Tibial nerve (tissue), 4 donors: ENCODE measurements at places on chromosomes 12 and 14.

DNA sequence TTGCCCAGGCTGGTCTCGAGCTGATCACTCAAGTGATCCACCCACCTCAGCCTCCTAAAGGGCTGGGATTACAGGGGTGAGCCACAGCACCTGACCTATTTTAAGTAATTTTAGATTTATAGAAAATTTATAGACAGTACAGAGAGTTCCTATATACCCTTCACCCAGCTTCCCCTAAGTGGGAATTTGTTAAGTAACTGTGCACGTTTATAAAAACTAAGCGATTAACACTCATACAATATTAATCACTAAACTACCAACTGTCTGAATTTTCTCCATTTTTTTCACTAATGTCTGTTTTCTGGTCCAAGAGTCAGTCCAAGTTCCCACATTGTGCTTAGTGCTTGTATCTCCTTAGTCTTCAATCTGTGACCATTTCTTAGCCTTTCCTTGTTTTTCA, 5.5 kb downstream of the IL31 start:
- H3K4me3 ChIP-seq = no peak overlapping the region
- H3K27ac ChIP-seq = no peak overlapping the region
- H3K27me3 ChIP-seq = no peaks in the 10 kb centered on the region

GRCh38 chr12:8780389-8780788, 42.0 kb upstream of the A2ML1 start:
- H3K27ac ChIP-seq = no peak overlapping the region
- H3K36me3 ChIP-seq = peaks cover 10% of the 10 kb centered on the region
- DNase-seq = no peak
- no peaks in the 10 kb centered on the region for H3K27me3 ChIP-seq
- no peaks in the 10 kb centered on the region for H3K4me1 ChIP-seq

GRCh38 chr12:81440001-81440400, 319.1 kb downstream of the PPFIA2 start:
- no peaks in the 10 kb centered on the region for H3K36me3 ChIP-seq
- no peak for DNase-seq
- H3K27ac ChIP-seq = no peak overlapping the region
- H3K4me3 ChIP-seq = no peak overlapping the region
- no peaks in the 10 kb centered on the region for H3K27me3 ChIP-seq
- no peaks in the 10 kb centered on the region for H3K4me1 ChIP-seq

DNA sequence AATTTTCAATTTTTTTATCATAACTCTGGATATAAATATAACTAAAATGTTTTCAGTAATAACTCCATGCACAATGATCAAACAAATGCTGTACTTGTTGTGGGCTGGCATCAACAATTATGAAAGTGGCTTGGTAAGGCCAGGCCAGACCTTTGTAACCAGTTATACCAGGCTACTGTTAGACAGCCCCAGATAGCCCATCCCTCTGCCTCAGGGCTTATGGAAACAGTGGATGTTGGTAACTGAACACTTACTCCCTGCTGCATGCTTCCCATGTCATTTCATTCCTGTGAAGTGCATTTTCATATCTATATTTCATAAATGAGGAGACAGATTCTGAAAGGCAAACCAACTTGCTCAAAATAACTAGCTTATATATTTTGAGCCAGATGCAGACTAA, 195.0 kb downstream of the SYT1 start:
- no peak overlapping the region for H3K27ac ChIP-seq
- DNase-seq = no peak
- no peaks in the 10 kb centered on the region for H3K27me3 ChIP-seq
- H3K36me3 ChIP-seq = no peaks in the 10 kb centered on the region
